Kidney (tissue), 22 donors: ENCODE measurements at places on chromosomes 7 and 10. TPM values are rescaled to one million over a fixed set of nuclear protein-coding genes. Genes with fewer than 3 reads are reported as not detected.

- peak; percentile 49 for DNase-seq
Measured at GRCh38 chr7:15326044-15326644, 235.7 kb downstream of the AGMO start.

DNA sequence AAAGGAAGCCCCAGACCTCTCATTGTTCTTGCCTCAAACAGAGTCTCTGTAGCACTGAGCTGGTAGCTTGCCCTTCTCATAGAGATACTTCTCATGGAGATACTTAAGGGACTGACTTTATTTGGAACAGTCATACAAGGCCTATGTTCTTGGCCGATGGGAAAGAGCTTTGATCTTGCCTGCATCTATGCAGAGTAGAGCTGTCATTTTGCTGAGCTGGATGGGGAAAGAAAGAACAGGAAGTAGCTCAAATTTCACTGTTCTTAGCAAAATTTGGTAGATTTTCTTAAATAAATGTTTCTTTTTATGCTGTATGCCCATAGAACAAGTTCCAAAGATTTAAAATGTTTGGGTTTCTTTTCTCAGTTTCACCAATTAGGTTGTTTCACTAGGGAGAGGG lies 119.3 kb upstream of the SEC61G start:
- no peak for DNase-seq

GRCh38 chr7:92848851-92849250 lies 12.5 kb upstream of the CDK6 start:
- DNase-seq = no peak

DNA sequence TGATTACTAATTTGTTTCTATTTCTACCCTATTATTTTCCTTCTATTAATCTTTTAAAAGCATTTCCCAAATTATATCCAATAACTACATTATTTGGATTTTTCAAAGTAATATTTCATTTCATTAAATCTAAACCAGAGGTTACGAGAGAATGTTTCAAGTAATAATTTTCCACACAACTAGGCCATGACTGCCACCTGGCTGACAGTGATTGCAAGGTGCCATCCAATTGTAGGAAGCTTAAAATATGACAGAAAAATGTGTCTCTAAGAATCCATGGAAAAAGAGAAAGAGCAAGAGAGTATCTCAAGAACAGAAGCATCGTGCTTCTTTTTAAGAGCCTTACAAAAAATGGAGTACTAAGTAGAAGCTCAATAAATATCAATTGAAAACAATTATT lies 48.7 kb downstream of the TPK1 start:
- DNase-seq = no peak

GRCh38 chr10:11227103-11227502 lies 209.4 kb downstream of the CELF2 start:
- DNase-seq = no peak

GRCh38 chr7:29190349-29191045 lies 4.1 kb upstream of the CHN2 start:
- no peak for DNase-seq

GRCh38 chr7:36148422-36149065 lies 4.5 kb upstream of the EEPD1 start:
- DNase-seq = no peak

DNA sequence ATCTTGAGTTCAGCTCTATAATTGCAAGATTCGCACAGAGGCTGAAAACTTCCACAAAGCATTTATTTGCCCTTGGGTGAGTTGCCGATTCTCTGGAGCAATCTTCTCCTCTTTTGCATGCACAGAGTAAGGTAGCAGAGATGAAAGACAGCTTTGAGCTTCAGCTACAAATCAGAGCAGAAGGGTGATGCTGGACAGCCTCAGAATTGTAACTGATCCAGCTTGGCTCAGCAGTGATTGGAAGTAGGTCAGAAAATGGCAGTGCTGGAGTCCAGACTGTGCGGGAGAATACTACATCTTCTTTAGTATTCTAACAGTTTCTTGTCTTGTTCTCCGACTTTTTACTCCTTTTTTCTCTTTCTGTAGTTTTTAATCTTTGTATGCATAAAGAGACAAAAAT lies 55.4 kb upstream of the CDC14C start:
- DNase-seq = no peak

GRCh38 chr10:100311298-100311697 lies 18.7 kb downstream of the PKD2L1 start:
- DNase-seq = no peak

GRCh38 chr10:5497289-5497688 lies 2.1 kb downstream of the CALML5 start:
- DNase-seq = no peak

DNA sequence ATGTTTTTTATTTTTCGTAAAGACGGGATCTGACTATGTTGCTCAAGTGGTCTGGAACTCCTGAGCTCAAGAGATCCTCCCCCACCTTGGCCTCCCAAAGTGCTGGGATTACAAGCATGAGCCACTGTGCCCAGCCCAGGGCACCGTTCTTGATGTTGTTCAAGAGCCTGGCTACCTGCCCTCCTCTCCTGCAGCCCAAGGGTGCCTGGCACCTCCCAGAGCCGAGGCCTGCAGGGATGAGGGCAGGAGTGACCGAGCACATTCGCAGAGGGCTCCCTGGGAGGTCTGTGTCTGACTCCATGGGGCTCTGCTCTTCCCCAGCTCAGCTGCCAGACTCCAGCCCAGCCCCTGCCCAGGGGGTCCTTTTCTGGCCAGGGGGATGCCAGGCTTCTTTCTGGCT lies 15.4 kb downstream of the SH2B2 start:
- DNase-seq = no peak

GRCh38 chr10:80553436-80553835 lies 15.7 kb downstream of the SH2D4B start:
- no peak for DNase-seq

DNA sequence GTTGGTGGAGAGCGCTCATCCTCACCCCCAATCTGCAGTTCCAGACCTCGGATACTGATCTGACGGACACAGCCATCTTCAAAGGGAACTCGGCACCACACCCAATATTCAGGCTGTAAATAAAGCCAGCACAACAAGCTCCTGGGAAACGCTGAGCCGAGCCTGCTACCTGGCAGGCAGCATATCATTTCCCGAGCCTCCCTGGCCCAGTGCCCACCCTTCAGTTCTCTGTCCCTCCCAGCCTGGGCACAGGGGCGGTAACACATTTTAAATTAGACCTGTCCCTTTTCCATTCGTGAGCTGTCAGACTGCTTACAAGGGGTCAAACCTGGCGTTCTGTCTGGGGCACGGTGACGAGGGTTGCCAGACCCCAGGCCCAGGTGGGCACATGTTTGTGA lies 250.5 kb downstream of the ARHGAP12 start:
- DNase-seq = no peak

DNA sequence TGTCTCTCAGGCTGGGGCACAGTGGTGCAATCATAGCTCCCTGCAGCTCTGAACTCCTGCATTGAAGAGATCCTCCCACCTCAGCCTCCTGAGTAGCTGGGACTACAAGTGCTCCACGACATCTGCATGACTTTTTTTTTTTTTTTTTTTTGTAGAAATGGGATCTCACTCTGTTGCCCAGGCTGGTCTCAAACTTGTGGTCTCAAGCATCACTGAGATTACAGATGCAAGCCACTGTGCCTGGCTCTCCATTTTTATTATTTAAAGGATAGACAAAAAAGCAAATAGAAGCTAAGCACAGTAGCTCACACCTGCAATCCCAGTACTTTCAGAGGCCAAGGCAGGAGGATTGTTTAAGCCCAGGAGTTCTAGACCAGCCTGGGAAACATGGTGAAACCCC lies 13.0 kb upstream of the KCTD7 start:
- no peak for DNase-seq

DNA sequence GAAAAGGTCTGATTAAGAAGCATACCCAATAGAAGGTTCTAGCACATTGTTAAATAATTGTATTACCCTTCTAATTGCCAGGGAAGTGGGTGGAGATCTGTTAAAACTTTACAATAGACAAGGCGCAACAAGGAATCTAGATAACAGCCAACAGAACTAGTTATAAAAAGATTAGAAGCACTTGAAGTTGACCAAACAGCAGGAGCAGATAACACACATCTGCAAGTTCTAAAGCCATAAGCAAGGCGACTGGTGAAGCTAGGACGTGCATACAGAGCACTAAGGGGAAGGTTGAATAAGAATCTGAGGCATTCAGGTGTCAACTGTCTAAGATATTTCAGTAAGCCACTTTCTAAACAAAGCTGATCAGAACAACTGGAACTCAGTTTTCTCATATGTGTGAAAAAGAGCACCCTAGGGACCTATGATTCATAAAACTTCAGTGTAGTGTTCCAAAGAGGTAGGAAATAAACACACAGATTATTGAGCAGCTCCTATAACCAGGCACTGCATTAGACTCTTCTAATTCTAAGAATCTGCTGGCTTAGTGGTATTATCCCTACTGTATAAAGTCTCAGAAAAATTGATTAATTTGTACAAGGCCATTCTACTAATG lies 111.2 kb downstream of the SAMD9 start:
- no peak for DNase-seq

- no peak for DNase-seq
Measured at GRCh38 chr7:91527460-91527859, 263.2 kb downstream of the FZD1 start.

- DNase-seq = no peak
Measured at GRCh38 chr7:28500138-28500537, 87.8 kb downstream of the CREB5 start.

DNA sequence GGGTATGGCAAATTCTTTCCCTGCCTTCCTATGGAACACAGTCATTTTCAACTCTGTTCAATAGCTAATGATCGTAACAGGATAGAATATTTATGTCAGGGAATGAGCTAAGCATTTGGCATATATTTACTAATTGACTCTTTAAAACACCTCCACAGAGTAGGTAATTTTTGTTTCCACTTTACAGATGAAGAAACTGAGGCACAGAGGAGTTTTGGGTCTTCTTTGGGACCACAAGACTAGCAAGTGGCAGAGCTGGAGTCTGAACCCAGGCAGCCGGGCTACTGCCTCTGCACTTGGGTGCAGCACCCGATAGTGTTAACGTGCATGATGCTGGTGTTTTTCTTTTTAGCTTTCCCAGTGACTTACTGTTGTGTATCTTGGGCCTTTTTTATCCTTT lies 384.0 kb downstream of the SFMBT2 start:
- no peak for DNase-seq

DNA sequence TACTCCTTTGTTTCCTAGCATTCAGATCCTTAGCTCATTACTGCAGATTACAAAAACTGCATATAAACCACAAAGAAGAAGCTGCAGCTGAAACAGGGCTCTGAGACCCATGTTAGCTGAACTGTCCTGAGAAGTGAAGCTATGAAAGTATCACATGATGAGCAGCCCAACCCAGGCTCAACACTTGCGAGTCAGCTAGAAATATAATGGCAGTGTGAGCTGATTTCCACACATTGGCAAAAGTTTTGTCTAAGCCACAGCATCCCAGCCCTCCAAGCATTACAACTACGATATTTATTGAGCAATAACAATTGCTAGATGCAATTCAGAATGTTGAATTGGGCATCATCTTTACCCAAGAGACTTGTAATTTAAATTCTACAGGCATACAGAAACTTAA lies 34.5 kb upstream of the SKAP2 start:
- no peak for DNase-seq

DNA sequence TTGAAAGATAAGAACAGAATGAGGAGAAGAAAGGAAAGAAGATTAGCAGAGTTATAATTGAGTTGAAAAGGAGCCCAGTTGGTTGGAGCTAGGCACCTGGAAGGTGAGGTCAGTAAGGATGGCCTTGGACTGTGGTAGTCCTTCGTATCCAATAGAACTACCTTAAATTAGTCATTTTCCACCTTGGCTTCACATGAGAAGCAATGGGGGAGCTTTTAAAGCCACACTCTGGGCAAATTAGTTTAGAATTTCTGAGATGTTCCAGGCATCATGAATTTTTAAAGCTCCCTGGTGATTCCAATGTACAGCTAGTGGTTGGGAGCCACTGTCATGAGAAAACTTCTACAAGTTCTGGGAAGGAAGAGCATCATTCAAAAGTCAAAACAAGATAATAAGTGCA lies 27.3 kb upstream of the CYP3A5 start:
- no peak for DNase-seq

- no peak for DNase-seq
Measured at GRCh38 chr7:131103997-131104396, 223.7 kb upstream of the MKLN1 start.

DNA sequence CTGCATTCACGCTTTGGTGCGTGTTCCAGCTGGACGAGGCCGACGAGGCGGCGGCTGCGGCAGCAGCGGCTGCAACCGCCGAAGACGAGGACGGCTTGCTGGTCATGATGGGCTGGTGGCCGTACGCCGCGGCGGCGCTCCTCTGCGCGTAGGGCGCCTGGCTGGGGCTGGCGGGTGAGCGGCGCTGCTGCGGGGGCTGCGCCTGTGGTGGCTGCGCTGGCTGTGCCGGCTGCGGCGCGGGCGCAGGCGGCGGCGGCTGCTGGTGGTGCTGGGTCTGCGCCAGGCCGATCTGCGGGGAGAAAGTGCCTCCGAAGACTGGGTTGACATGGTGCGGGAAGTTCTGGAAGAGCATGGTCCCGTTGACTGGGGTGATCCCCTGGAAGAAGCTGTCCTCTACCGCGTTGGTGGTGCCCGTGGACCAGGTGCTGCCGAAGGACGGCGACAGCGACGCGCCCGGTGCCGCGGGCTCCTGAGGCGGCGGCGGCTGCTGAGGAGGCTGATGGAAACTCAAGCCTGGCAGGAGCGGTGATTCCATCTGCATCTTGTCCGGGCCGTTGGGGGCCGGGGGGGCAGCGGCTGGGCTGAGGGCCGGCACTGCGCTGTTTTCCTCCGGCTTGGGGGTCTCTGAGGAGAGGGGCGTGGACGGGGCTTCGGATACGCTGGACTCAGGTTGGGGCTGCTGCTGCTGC lies 51.1 kb downstream of the CPEB3 start:
- peak; percentile 83 for DNase-seq

GRCh38 chr10:30309403-30309802 lies 39.7 kb downstream of the MTPAP start:
- no peak for DNase-seq

DNA sequence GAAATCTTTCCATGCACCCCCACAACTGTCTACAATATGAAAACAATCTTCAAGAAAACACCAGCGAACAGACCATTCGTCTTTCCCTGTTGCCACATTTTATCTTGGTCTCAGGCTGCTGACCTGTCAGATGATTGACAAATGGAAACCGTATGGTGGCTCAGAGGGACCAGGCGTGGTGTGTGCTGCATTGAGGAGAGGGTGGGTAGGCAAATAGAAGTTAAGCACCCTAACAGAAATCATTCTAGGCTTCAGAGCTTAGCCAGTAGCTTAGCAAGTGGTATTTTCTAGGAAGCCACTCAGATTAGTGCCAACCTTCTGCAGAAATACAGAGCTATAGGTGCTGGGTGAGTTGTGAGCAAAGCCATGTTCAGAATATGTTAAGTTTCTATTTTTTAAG lies 114.9 kb downstream of the DPP6 start:
- DNase-seq = no peak

- DNase-seq = no peak
Measured at GRCh38 chr10:104081998-104082397, 3.7 kb downstream of the COL17A1 start.

The NPY gene
- polyA plus RNA-seq = not detected

The FRA10AC1 gene
- 18.9 TPM for polyA plus RNA-seq

The GPR22 gene
- not detected for polyA plus RNA-seq

The FAM25C gene
- not detected for polyA plus RNA-seq

The DEPP1 gene
- polyA plus RNA-seq = 44.4 TPM

The C10orf67 gene
- polyA plus RNA-seq = 1.1 TPM

The CLRN3 gene
- 42.1 TPM for polyA plus RNA-seq

The R3HCC1L gene
- 9.7 TPM for polyA plus RNA-seq
